NCI-H226 (cell line): ENCODE measurements at places on chromosomes 2 and 18.

GRCh38 chr18:61893971-61894750 is 1.4 kb upstream of the RNF152 start:
- peak; percentile 15 for DNase-seq

DNA sequence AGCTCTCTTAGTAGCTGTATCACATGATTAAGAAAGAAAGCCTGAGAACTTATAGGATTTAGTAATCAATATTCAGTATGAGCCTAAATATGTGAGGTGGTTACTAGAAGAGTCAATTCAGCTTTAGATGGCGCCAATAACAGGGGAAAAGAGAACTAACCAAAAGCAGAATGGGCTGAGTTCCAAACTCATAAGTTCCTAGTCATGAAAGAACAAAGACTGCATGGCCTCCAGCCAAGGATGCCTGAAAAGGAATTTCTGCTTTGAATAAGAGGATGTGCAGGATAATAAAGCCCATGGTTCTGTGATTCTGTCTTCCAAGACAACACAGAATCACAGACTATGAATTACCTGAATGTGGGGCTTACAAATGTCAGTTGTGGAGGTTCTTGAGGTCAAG is 196.5 kb downstream of the SATB2 start:
- DNase-seq = no peak

DNA sequence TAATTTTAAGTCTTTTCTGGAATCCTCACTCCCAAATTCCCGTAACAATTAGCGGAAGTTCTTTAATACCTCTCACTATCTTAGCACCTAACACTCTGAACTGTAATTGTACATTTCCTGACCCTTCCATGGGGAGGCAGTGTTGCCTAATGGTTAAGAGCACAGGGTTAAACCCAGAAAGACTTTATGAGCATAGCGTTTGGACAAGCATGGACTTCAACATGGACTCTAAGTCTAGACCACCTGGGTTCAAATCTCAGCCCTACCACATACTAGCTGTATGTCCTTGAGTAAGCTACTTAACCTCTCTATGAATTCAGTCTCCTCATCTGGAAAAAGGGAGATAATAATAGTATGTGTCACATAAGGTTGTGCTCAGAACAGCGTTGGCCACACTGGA is 13.0 kb downstream of the ANTXR1 start:
- DNase-seq = peak; percentile 23

GRCh38 chr2:25831746-25832449 is 46.4 kb downstream of the ASXL2 start:
- no peak for DNase-seq
